ENCODE measurements at places on chromosomes 12 and 14.

DNA sequence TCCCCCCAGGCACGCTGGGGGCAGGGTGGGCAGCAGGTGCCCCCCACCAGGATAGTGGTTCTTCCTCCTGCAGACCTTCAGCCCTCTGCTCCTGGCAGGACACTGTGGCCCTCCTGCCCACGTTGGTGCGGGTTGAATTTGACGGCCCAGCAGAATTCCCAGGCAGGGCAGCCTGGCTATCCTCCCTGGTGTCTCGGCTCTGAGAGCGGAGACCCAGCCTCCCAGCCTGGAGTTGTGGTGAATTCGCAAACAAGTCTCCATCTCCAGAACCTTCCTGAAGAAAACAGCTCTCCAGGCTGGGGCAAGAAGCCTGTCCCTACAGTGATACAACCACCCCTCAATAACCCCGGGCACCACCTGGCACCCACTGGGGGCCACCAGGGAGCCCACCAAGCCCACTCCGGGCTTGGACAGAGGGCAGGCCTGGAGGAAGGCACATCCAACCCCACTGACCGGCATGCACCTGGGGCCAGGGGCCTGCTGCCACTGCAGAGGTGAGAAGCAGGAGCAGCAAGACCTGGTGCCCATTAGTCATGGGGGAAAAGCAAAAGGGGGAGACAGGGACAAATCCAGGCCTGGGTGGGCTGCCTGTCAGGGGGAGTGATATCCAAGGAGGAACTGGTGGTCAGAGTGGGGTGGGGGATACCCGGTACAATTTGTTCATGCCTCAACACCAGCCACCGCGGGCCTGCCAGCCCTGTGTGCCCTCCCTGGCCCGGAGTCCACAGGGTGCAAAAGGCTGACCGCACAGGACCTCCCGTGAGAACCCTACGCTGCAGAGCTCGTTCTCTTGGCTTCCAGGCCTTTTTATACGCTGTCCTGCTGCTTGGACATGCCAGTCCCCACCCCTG, 3.6 kb downstream of the ANKRD9 start:
- no peak for DNase-seq

DNA sequence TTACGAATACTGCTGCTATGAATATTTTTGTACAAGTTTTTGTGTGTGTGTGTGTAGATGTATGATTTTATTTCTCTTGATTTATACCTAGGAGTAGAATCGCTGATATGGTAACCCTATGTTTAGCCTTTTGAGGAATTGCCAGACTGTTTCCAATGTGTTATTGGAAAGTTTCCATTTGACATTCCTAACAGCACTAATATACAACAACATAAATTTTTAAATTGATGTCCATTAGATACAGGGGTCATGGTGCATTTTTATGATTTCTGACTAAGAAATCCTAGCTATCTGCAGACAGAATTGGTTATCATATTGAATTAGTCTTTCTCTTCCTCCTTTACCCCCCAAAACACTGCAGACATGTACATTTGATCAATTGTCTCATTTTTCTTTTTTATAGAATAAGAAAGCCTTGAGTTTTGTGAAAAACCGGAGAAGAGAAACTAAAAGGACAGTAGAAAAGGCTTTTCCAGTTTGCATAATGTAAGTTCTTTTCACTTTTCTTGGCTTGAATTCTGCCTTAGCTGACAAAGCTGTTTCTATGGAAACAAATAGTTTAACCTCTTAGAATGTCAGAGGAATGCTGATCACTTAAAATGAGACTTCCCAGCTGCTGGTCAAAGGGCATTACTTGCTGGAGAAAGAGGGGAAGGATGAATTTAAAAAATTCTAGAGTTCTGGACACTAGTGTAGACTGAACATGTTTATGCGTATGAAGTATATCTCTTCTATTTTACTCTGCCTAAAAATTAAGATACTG, 28.2 kb downstream of the PALS1 start:
- no peak for DNase-seq

DNA sequence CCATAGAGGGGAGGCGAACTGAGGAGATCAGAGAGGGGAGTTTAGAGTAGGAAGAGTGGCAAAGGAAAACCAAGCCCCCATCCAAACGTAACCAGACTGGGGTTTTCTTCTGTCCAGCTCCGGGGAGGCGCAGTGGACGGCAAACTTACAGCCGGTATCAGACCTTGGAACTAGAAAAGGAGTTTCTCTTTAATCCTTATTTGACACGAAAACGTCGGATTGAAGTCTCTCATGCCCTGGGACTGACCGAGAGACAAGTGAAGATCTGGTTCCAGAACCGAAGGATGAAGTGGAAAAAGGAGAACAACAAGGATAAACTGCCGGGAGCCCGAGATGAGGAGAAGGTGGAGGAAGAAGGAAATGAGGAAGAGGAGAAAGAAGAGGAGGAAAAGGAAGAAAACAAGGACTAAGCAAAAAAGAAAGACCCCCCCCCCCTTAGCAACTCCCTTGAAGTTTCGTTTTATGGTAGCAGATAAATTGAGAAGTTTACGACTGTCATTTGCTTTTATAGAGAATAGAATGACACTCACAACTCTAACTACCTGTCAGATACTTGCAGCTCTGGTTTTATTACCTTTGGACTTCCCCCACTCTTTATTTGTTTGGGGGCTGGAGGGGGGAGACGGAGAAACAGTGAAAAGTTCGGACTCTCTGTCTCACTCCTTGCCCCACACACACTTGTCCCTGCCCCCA, 2.3 kb downstream of the HOXC8 start:
- no peak for DNase-seq

DNA sequence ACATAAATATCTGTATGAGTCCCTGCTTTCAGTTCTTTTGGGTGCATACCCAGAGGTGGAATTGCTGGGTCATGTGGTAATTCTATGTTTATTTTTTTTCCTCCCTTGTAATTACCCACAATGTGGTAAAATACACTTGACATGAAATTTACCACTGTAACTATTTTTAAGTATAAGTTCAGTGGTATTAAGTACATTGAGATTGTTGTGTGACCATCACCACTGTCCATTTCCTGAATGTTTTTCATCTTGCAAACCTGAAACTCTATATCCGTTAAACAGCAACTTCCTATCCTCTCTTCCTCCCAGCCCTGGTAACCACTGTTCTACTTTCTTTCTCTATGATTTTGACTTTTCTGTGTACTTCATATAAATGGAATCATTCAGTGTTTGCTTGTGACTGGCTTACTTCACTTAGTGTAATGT, 51.4 kb downstream of the BORCS5 start:
- DNase-seq: no peak

DNA sequence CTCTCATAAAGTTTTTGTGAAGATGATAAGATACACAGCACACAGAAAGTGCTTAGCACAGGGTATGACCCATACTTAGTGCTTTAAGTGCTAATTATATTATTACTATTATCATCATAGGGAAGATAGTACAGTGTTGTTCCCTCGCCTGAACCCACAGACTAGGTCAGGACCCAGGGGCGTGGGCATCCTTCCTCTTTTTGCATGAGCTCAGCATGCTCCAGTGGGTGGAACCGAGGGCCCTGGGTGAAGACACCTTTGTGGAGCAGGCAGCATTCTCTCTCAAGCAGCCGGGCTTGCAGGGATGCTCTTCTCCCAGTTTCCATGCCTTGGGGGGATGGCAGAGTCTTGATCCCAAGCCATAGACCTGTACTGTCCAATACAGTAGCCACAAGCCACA, 34.8 kb downstream of the CRACR2A start:
- no peak for DNase-seq
